ENCODE measurements at places on chromosomes 4 and X.

DNA sequence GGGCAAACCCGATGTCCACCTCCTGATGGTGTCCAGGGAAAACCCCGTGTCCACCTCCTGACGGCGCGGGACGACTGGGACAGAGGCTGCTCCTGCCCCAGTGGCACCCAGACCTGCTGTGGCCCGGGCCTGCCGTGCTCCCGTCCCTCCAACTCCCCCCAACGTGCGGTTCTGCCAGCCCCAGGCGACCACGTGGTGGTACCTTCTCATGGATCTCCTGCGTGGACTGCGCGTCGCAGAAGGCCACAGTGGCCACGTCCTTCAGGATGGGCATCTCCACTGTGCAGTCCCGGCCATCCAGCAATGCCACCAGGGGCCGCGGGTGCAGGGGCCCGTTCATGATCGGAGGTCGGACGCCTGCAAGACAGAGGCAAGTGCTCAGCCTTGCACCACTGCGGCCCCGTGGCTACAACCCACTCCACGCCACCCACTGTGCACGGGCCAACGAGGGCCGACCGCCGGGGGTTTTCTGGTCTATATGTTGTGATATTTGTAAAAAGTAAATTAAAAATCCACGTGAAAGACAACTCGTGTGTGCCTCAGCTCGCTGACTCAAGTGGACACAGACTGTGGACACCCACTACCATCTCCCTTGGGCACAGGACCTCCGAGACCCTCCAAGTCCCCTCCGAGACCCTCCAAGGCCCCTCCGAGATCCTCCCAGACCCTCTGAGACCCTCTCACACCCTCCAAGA, 10.8 kb downstream of the CTBP1 start:
- no peak for DNase-seq

DNA sequence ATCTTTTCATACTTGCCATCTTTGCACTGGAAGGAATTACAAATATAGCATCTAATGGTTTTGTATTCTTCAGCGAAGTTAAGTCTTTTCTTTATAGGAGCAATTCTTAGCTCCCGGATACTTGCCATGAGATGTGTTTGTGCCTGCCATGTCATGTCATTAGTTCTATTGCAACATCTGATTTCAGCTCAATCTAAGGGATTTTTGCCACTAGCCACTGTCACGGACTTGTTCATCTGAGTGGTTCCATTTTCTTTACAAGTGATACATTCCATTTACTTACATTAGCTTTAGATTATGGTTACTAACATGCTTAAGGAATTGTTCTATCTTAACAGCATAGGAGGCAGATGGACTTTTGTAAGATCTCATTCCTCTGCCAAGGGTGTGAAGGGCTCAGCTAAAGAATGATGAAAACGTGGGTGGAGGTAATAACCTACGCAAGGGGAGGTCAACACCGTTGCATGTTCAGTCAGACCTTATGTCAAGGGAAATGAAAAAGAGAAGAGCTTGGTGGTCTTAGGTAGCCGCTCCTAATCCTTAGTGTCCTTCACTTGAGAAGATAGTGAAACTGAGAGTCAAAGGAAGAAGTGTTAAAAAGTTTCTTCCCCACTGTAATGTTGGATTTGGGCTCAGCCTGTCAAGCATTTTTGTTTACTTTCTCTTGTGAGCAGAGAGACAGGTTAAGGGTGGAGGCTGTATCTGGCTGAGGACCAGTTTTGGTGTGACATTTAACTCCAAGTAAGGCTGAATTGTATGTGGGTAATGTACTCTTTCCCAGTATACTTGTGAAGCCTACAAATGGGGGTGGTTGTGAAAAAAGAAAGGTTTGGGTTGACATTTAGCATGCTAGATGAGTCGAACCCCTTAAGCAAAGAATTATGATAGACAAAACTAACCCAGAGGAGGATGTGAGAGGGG, 3.6 kb upstream of the KLHL2 start:
- DNase-seq, result no peak

GRCh38 chr4:2368746-2369437, 49.6 kb downstream of the ZFYVE28 start:
- no peak for DNase-seq

DNA sequence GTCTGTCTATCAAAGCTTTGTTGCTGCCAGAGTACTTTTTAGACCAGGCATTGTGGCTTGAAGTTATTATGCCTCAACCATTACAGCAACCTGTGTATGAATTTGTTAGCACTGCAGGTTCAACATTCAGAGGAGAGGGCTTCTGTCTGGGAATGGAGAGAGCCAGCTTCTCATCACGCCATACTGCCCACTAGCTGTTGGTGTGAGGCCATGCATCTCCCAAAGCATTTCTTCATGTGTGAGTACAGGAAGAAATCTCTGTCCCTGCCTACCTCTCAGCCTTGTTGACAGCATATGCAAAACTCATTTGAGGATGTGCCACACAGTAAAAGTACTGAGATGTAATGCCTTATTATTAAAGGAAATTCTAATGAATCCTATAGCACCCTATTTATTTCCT, 76.9 kb upstream of the PPARGC1A start:
- DNase-seq, result no peak

DNA sequence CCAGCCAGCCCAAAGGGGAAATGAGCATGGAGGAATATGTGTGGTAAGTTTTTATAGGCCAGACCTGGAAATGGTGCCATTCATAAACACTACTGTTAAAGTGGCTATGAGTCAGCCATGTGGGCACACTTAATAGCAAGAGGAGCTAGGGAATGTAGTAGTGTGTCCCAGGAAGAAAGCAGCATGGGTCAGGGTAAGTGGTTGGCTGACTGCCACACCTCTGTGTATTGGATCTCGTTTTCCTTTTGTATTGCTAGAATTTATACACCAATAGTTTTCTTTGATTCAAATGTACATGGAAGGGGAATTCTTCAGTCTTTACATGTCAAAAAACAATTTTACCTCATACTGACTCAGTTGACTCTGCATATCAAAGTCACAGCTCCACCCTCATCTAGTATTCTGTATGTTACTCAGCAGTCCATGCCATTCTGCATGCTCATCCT, 22.9 kb upstream of the SGMS2 start:
- no peak for DNase-seq

DNA sequence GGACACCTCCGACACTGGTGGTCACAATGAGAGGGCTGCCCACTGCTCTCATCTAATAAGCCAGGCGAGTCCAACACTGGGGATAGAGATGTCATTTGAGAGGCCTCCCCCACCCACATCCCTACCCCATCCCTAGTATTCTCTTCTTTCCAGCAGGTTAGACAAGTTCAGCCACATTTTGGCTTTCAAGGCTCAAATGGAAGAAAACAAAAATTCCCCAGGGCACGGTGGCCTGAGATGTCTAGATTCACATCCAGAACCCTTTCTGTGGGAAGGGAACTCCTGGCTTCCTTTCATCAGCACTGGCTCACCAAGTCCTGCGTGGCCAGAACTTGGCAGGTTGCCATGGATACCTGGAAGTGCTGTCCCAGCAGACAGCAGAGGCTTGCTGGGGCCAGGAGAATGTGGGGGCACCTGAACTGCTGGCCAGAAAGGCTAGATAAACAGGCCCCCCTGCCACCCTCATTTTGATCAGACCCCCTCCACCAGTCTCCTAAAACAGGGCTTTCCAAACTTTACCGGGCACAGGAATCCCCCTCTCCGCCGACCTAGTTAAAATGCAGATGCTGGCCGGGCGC, 1.3 kb upstream of the NYX start:
- DNase-seq, result no peak

DNA sequence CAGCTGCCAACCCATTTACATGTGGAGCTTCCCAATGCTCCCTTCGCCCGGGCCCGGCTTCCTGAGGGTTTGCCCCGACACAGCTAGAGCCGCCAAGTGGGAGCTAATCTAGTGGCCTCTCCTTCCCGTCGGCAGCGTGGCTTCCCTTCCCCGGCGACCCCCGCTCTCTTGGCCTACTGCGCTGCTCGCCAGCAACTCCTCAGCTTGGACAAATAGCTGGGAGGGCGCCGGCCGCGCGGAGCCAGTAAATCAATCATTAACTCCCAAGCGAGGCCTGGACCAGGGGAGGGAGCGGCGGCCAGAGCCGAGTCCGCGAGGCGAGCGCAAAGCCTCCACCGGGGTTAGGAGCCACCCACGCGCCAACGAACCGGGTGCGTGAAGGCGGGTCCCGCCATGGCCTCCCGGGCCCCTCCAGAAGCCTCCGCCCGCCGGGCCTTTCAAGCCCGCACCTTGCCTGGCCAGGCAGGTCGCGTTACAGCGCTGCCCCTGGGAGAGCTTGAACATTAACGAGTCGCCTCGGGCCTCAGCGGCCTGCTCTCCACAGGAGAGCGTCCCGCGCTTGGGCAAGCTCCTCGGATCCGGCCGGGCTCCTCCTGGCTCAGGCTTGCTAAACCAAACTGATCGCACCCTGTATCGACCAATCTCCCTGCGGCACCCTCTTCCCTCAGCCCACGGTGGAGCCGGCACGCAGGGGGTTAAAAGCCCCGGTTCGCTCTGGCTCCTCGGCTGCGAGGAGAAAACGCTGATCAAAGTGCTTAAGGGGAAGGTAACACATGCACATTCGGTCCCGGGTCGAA, 10.6 kb upstream of the BCOR start:
- no peak for DNase-seq

GRCh38 chr4:165855191-165855590, 17.8 kb upstream of the TLL1 start:
- DNase-seq, result no peak

GRCh38 chrX:68894513-68895340, 65.9 kb downstream of the EFNB1 start:
- no peak for DNase-seq

DNA sequence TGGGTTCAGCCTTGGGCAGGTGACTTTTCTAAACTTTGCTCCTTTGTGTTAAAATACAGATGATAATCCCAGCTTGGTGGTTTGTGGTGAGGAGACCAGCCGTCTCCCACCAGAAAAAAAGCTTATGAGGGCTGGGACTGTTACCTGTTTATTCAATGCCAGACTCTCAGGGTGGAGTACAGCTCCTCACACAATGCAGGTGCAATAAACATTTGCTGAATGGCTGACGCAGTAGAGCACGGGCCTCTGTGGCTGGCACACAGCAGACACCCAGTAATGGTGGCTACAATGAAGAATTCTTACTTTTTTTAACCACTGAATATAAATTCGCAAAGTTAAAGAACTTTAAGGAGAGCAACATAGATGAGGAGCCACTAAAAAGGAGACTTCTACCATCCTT, 30.2 kb downstream of the BEND4 start:
- DNase-seq, result no peak

GRCh38 chr4:93063325-93063724, 759.6 kb downstream of the GRID2 start:
- DNase-seq, result no peak

DNA sequence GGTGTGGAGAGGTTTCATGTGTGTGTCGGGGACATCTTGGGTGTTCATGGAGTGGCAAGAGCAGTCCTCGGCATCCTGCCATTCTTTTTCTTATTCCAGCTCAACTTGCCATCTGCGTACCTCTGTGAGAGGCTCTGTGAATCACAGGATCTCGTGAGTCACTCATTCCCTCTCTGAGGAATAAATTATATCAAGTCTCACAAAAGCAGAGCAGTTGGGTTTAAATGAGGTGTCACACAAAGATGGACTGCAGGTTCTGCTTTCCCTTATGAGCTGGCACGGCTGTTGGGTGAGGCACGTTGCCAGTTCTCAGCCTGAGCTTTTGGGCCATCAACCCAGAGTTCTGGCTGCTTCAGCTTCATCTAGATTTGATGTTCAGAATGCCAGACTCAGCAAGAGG, 6.8 kb upstream of the OCIAD2 start:
- no peak for DNase-seq

- DNase-seq, result no peak
These were observed 82.7 kb downstream of the MANBA start for GRCh38 chr4:102678107-102678506.

DNA sequence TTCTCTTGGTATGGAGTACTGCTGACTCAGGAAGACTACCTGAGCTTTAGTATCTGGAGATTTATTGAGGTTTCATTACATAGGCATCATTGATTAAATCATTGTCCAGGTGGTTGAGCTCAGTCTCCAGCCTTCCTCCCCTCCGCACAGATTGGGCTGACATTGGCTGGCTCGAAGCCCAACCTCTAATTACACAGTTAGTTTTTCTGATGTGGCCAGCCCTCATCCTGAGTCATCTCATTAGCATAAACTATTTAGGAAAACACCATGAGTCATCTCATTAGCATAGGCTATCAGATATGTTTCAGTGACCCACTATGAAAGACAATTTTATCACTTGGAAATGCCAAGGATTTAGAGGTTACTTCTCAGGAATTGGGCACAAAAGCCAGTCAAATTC, 93.9 kb upstream of the ANKRD50 start:
- DNase-seq, result no peak

GRCh38 chr4:155795991-155796390, 37.2 kb downstream of the GUCY1B1 start:
- DNase-seq, result no peak

- no peak for DNase-seq
These were observed 28.8 kb downstream of the ARHGAP10 start for GRCh38 chr4:147760695-147761094.

DNA sequence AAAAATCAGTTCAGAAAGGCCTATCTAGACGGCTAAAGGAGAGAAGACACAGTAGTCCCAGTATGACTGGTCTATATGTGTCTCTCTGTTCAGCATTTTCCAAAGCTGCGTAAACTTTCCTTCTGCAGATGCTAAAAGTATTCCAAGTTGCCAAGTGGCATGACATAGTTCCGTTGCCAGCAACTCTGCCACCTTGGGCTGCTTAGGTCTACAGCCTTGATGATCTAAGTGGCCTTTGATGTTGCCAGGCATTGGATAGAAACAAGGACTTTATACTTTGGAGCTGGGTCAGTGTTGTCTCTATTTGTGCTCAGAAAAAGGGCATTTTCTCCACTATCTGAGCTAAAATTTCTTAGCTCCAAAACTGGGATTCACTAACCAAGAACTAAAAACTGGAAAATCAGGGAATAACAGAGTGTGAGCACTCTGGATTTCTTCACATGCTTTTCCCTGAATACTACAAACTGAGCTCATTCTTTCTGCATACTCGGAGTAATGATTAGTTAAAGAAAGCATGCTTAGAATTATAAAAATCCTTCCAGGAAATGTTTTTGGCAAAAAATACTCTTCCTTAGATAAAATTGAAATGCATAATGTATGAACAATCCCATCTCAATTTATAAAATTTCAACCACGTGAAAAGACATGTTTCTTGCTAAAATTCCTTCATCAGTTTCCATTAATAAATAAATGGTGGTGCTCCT, 191.4 kb downstream of the ADAMTS3 start:
- no peak for DNase-seq

DNA sequence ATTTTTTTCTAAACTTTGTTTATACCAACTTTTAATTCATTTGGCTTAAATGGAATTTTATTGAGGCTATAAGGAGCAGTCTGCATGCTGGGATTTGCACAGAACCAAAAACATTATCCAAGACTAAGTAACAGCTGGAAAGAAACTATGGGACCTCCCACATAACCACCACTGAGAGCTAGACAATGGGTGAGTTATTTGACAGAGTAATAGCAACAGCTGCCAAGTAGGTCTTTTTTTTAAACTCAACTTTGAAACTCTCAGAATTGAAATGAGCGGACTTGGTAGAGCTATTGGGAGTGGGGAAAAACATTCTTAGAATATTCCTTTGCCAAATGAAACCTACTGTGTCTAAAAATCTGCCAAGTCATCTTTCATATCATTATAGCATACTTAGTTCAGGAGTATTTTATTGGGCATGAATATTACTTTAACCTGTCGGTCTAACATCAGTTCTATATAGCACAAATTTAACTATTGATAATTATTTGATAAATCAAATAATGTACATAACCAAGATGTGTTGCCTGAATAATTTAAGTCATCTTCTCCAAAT, 1428.0 kb downstream of the PCDH7 start:
- no peak for DNase-seq

- no peak for DNase-seq
These were observed 6.6 kb upstream of the POU3F4 start for GRCh38 chrX:83501530-83501929.

GRCh38 chrX:101749436-101749835, 89.8 kb upstream of the ARMCX2 start:
- no peak for DNase-seq
